NCI-H2107 (cell line): ENCODE measurements at places on chromosomes 12 and 14.
A peak's percentile ranks its signal among the peaks of the same experiment; 100 is the strongest.

GRCh38 chr12:48716493-48717251, at the start of gene CCNT1:
Gene CCNT1 (minus strand): TSS chr12:48716707. CDS start chr12:48716675, 32 bp downstream.
- DNase-seq: peak; percentile 96

GRCh38 chr12:98635657-98636323, 8.8 kb downstream of the IKBIP start:
- peak; percentile 74 for DNase-seq

DNA sequence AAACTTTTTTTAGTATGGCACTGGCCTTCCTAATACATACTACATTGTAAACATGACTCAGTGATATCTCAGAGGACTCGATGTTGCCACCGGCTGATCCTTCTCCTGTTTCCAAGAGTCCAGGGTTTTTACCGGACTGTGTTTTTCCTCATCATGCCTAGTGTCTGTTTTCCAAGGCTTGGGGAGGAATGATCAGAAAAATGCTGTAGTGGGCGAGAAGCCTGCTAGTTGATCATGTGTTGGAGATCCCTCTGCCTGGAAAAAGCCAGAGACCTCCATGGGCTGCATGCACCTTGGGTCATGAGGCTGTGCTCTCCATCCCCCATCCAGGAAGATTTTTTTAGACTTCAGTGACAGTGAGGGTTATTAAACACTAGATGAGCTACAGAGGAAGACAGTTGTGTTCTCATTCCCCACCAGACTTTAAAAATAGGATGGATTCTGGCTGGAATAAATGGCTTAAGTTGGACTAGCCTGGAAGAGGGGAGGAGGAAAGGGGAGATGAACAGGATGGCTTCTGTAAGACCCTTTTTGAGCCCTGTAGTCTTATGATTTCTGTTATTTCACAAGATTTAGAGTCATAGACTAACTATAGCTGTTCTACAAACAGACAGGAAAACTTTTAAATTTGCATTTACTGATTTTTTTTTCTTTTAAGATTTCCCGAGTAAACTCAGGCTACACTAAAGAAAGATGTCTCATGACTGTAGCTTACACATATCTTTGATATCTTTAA, 145.7 kb downstream of the SAMD4A start:
- no peak for DNase-seq

GRCh38 chr12:130970908-130971233, 17.2 kb downstream of the ADGRD1 start:
- no peak for DNase-seq

DNA sequence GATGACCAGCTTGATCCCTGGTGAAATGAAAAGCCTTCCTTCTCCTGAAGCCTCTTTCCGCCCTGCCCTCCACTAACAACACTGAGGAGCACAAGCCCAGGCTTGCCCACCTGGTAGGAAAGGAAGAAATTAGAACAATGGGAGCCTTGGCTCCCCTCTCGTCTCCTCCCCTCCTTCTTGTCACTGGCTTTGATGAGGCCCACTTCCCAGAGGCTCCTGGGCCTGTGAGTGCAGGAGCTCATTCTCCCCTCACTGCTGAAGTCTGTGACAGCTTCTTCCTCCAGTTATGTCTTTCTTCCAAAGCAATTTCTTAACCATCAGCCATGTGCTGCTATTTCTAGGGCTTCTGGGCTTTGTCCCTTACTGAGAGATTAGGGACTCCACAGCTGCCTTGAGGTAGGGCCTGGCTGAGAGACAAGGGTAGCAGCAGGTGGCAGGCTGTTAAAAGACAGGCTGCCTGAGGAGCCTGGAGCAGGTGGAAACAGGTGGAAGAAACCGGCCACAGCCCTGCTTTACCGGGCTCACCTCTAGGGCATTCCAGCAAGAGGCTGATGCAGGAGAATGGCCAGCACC, 53.6 kb upstream of the SRSF5 start:
- DNase-seq: peak; percentile 71

DNA sequence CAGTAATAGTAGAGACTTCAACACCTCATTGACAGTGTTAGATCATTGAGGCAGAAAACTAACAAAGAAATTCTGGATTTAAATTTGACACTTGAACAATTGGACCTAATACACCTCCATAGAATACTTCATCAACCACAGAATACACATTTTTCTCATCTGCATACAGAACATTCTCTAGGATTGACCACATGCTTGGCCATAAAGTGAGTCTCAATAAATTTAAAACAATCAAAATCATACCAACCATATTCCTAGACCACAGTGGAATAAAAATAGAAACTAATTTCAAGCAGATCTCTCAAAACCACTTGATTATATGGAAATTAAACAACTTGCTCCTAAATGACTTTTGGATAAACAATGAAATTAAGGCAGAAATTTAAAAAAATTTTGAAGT, 82.3 kb downstream of the SLC38A4 start:
- DNase-seq: no peak

- DNase-seq: no peak
Measured at GRCh38 chr12:22299294-22299912, 35.1 kb downstream of the ST8SIA1 start.

GRCh38 chr14:32379447-32379846, 50.3 kb downstream of the AKAP6 start:
- no peak for DNase-seq

DNA sequence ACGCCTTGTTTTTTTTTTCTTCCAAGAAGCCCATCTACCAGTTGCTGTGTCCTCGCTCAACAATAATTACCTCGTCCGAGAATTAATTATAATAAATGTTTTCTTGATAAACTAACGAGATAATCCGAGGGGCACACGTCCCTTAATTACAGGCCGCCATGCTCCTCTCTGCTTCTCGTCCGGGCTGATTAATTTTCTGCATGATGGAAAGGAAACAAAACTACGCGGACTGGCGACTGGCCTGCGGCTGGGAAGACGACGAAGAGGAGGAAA, 2.2 kb downstream of the OTX2 start:
- no peak for DNase-seq
